Activated CD8-positive, alpha-beta memory T cell treated with anti-CD3 and anti-CD28 coated beads for 4 hours (primary cell): ENCODE measurements at places on chromosomes 12 and 14.

DNA sequence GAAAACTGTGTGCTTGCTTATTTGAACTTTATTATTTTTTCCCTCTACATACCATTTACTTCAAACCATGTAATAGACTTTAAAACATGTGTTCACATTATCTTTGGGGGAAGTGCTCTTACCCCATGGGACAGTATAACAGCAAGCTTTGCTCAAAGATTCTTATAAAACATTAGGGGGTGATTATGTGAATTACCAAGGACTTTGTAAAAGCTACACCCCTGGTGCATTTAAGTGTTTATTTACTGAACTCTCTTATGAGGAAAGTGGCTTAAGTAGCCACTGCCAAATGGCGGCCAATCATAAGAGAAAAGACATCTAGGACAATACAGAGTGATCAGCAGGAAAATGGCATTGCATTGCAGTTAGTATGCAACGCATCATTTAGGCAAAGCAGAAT lies 70.3 kb downstream of the CAPZA3 start:
- DNase-seq: no peak

GRCh38 chr12:64858882-64859605 lies 34.6 kb downstream of the TBC1D30 start:
- no peak for DNase-seq

GRCh38 chr12:4439736-4440135 lies 5.9 kb downstream of the FGF6 start:
- no peak for DNase-seq

- no peak for DNase-seq
Observed at GRCh38 chr14:95439881-95440280, 76.6 kb downstream of the SYNE3 start.

DNA sequence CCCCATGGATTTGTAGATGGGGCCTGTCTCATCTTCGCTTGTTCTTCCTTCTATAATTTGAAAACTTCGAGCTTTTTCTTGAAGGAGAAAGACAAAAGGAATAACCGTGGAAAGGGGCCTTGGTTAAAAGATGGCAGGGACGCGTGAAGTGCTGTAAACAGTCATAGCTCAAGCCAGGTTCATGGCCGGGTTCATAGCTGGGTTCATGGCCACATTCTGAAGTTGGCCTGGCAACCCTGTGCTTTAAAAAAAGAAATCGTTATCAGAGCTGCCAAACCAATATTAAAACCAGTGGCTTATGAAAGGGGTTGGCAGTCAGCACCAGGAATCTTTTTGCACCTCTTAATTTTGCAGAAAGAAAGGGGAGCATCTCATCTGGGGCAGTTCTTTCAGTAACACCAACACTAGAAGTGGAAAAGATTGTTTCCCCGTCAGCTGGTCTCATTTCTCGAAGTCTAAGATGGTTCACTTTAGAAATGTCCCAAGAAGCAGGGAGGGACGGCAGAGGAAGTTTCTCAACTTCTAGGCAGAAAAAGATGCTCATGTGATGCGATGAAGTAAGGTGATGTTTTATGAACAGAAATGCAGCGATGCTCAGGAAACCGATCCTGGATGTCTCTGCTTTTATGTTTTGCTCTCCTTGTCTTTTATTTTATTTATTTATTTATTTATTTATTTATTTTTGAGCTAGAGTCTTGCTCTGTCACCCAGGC lies 193.1 kb upstream of the TBX3 start:
- no peak for DNase-seq

DNA sequence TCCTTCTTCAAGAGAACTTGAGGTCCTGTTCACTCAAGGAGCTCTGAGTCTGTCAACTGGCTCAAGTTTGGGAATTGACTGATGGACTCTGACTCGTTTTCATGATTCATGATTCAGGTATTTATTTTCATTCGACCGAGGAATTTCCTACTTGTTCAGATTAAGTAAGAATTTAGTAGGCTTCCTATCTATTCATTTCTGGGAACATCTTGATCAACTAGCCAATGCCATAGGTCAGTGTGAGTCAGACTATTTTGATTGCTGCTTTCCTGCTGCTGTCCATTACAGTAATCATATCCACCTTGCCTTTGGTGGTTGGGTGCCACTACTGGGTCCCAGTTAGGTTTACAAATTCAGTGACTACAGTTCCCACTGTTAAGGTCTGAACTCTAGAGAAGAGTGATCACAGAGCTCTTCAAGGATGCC lies 6.1 kb downstream of the FAM186A start:
- DNase-seq: no peak

DNA sequence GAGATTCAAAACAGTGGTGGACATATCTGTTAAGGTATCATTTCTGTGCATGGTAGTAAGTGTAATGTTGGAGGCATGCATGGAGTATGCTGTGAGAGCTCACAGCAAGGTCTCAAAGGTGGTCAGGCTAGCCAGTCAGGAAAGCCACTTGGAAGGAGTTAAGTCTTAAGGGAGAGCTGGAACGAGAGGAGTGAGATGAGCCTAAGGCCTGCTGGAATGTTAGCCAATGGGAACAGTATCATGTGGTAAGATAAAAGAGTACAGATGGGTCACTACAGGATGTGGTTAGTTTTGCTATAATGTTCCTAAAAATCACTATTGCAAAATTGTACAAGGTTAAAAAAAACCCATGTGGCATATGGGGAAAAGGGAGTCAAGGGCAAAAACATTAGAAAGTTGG lies 311.7 kb upstream of the E2F7 start:
- no peak for DNase-seq

- DNase-seq: no peak
Observed at GRCh38 chr12:53500142-53500775, 824 bp upstream of the TARBP2 start.

GRCh38 chr14:89719366-89720075 lies 235.0 kb downstream of the EFCAB11 start:
- DNase-seq: no peak

DNA sequence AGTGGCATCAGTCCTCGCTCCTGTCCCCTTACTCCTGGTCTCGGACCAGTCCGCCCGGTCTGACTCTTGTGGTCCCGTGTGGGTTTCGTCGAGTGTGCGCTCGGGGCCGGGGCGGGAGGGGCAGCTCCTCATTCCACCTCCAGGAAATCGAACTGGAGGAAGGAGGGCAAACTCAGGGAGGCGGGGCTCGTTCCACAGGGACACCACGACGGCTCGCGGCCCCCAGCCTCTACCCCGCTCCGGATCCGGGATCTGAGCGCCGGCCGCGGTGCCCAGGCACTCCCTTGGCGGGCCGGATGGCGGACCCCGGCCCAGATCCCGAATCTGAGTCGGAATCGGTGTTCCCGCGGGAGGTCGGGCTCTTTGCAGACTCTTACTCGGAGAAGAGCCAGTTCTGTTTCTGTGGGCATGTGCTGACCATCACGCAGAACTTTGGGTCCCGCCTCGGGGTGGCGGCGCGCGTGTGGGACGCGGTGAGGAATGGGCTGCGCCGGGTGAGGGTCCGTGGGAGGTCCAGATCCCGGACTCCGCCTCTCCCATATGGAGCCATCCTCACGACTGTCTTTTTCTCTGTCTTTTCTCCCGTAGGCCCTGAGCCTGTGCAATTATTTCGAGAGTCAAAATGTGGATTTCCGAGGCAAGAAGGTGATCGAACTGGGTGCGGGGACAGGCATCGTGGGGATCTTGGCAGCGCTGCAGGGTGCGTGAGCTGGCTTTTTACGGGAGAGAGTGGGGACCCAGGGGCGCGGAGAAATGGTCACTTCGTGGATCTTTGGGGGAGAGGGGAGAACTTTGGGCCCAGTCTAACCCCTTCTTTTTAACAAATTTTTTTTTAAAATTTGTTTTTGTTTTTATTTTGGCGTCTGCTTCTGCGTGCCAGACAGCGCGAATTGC lies at the start of gene EEF1AKMT3:
TSS of gene EEF1AKMT3 (plus strand) at position 186 of the 894 bp plus-strand sequence. CDS start at position 297, 111 bp downstream.
- DNase-seq: no peak

GRCh38 chr12:101743242-101743641 lies 4.0 kb upstream of the SYCP3 start:
- no peak for DNase-seq

GRCh38 chr12:90978117-90978770 lies 23.3 kb upstream of the CCER1 start:
- no peak for DNase-seq

DNA sequence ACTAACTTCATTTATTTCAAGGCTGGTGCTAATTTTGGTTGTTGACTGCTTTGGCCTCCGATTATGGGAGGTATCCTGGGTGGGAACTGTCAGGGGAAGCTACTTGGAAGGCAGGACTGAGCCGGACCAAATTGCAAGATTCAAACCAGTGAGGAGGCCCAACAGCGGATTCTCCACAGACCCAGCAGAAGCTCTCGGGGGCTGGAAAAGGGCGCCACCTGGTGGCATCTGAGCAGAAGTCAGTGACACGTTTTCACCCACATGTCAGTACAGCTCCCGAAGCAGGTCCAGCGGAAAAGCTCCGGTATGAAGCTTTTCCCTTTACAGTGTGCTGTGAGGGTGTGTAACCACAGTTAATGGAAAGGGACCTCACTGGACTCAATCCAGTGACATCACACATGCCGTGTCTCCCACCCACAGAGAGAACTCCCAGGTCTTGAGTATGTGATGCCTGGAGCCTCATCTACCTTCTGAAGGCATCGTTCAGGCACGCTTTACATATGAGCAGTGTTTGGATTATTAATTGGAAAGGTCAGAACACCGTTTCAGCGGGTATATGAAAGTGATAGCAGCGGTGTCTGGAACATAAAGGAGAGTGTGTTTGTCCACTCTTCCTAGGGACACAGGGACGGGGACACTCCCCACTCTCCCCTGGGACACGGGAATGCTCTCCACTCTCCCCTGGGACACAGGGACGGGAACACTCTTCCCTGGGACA lies 3.6 kb upstream of the P2RX2 start:
- DNase-seq: peak; percentile 60

DNA sequence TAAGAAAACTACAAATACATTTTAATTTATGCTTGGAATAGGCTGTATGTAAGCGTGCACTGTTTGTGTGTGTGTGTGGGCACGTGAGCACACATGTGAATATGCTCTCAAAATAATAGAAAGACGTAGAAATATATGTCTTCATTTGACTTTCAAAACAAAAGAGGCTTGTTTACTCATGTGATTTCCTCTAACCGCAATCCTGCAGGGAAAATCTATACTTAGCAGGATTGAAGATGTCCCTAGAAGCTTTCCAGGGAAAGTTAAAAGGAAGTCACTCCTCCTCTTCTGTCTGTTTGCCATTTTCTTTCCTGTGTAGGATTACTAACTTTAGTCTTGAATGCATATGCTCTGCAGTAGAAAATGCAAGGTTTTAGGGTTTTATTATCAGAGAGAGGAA lies 404.7 kb downstream of the MDGA2 start:
- DNase-seq: no peak

- DNase-seq: no peak
Observed at GRCh38 chr12:53166837-53167236, 13.7 kb upstream of the ZNF740 start.

GRCh38 chr14:44962334-44963043 lies 499 bp downstream of the TOGARAM1 start:
- no peak for DNase-seq

DNA sequence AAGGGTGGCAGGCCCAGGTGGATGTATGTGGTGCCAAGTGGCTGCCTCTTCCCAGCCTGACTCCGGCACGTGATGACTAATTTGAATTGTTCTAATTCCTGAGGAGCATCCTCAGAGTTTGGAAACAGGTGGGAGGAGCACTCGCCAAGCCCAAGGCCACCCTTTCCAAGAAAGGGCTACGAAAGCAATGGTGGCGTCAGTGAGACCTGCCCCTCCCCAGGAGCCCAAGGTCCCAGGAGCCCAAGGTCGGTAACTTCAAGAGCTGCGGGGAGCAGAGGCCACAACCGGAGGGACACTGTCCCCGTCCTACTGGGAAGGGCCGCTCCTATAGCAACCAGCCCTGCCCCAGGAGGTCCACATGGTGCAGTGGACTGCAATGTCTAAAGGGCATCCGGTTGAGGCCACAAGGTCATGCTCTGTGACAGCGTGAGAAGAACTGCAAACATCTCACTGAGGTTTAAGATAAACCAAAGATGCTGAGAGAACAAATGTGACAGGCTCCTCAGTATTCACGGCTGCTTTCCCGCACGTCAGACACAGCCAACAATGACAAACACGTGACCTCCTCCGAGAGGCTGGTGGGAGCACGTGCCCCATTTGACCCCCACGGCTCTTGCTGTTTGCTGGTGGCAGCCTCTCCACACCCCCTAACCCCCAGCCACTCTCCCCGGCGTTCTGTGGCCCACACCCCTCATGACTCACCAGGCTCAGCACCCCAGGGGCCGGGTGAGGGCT lies 79.6 kb downstream of the ITPK1 start:
- no peak for DNase-seq

GRCh38 chr12:124143726-124144125 lies 151.2 kb upstream of the RFLNA start:
- DNase-seq: no peak

DNA sequence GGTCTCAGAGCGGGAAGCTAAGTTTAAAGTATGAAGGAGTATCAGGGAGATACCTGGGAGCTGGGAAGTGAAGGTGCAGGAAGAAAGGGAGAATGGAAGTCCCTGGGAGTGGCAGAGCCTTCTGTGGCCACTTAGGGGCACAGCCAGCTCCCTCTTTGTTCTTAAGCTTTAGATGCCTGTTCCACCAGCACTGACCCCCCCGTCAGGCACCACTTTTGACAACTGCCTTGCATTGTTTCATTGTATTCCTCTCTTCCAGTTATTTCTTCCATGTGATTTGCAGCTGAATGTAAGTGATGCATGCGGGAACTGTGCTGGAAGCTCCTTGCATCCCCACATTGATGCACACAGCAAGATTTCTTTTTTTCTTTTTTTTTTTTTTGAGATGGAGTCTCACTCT lies 2.6 kb downstream of the GALNT16 start:
- DNase-seq: no peak

- no peak for DNase-seq
Observed at GRCh38 chr12:115079760-115080159, 395.8 kb upstream of the TBX3 start.

GRCh38 chr12:65204886-65205525 lies 35.6 kb downstream of the LEMD3 start:
- no peak for DNase-seq

GRCh38 chr12:54384591-54385041 lies at the start of gene ZNF385A:
TSS of gene ZNF385A (minus strand) at chr12:54384733. CDS start at chr12:54384514, 219 bp downstream.
- DNase-seq: no peak

DNA sequence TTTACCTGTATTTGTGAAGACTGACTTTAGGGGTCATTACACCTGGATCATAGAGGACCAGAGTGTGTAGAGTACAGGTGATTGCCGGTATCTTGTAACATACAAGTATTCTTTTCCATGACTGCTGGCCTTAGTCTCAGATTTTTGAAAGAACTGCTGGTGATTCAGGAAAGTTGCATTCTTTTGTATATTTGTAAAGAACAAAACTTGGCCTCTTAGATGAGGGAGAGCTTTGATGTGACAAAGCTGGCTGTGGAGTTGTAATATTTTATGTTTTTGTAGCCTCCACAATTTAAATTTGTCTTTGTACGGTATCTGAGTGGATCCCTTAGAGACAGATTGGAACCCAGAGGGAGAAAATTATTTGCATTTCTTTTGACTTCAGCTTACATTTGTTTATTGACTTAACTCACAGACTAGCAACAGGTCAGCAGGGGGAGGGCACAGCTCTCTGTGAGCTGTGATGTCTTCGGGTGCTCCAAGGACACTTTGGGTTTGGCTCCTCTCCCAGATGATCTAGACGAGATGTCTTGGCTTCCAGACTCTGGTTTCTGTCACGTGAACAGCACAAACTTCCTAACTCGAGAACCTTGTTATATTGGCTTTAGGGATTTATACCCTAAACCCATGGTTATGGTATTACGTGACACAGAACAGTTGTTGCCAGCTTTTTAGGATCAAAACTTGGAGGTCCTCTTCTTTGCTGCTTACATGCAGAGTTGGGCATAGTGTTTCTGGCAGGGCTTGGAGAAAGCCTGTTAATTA lies 65.9 kb downstream of the DAAM1 start:
- no peak for DNase-seq

- DNase-seq: no peak
Observed at GRCh38 chr14:30521899-30522736, 36.8 kb upstream of the G2E3 start.
